ENCODE measurements at places on chromosomes 3 and 15. TPM values are rescaled to one million over a fixed set of nuclear protein-coding genes. Genes with fewer than 3 reads are reported as not detected.

DNA sequence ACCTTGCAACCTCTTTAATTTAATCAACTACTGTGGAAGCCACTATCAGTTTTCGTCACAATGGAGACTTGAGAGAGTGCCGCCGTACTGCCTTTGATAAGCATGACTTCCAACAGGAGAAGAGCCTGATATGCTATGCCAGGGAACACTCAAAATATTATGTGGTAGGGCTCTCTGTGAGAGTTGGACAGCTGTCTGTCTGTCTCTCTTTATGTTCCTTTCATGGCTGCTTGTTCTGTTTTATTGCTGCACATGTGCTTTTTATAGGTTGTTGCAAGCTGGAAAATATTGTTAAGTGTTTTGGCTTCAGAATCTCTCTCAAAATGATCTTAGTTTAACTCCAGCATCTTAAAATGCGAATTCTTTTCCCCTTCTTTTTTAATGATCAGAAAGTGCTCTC lies 249.4 kb upstream of the RARB start:
- no peak for DNase-seq

DNA sequence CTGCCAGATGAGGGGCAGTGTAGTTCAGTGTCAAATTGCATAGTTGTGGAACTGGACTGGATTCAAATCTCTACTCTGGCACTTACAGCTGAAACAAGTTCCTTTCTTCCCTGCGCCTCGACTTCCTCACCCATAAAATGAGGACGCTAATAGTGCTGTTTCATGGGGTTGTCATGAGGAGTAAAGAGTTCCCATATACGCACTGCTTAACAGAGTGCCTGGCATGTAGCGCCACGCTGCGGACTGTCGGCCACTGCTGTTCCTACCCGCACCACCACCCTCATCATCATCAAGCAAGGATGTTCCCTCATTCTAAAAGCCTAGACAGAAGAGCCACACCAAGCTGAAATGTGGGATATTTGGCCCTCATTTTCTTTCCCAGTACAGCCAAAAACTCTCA lies 91.9 kb downstream of the CHDH start:
- no peak for DNase-seq

Gene DLL4
- total RNA-seq = 0.60 TPM

Gene ULK3
- 27.1 TPM for total RNA-seq

Gene SCN11A
- total RNA-seq = 0.10 TPM
